ENCODE measurements at places on chromosomes 6 and 20.

GRCh38 chr20:57650756-57651483 lies 30.7 kb upstream of the ZBP1 start:
- no peak for DNase-seq

DNA sequence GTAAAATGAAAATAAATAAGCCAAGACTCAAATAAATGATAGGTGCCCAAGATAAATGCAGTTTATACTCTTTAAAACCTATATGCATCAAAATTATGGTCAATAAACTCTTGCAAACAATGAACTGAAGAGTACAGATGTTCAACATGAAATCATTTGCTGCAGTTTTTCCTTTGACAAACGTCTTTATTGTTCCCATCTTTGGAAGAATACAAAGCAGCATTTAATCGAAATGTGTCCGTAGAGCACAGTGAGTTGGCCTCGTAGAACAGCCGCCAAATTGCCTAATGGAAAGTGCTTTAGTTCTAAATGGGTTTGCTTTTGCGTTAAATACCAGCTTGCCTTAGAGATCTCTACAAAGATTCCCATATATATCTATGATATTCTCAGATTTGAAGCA lies 447.4 kb downstream of the PKHD1 start:
- no peak for DNase-seq

- peak; percentile 38 for DNase-seq
These were observed 4.3 kb downstream of the VSX1 start for GRCh38 chr20:25077610-25078169.

DNA sequence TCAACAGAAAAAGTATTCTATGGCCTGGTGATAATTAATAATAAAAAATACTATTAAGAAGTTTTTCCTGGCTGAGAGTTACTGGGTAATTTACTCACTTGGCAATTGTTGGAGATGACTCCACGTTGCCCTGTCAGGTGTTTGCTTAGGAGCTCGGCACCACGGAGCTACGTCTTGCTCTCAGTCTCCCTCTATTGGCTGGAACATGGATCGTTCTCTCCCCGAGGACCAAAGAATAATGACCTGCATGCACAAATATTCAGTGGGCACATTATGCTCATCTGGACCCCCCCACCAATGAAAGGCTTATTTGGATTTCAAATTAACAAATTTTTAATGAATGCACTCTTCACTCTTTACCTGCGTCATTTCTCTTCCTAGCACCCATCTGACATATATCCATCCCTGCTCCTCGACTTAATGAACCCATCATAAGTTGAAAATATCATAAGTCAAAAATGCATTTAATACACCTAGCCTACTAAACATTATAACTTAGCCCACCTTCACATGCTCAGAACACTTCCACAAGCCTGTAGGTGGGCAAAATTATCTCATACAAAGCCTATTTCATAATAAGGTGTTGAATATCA lies 71.0 kb upstream of the CD83 start:
- DNase-seq, result peak; percentile 78

- DNase-seq, result peak; percentile 49
These were observed 2.6 kb downstream of the GJA1 start for GRCh38 chr6:121437851-121438651.

DNA sequence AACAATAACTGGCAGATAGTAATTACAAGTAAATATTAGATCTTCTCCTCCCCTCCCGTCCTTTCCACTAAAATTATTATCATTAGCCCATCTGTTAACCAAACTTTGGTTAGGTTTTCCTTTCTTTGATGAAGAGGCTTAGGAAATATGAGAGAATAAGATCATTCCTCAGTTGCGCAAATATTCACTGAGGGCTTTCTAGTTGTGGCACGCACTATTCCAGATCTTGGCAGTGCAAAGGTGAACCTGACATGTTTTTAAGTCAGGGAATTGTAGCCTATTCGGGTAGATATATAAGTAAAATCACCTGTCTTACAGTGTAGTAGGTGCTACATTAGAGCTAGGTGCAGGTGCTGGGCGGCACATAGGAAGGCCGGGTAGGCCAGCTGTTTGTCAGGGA lies 31.1 kb downstream of the RNF217 start:
- no peak for DNase-seq

DNA sequence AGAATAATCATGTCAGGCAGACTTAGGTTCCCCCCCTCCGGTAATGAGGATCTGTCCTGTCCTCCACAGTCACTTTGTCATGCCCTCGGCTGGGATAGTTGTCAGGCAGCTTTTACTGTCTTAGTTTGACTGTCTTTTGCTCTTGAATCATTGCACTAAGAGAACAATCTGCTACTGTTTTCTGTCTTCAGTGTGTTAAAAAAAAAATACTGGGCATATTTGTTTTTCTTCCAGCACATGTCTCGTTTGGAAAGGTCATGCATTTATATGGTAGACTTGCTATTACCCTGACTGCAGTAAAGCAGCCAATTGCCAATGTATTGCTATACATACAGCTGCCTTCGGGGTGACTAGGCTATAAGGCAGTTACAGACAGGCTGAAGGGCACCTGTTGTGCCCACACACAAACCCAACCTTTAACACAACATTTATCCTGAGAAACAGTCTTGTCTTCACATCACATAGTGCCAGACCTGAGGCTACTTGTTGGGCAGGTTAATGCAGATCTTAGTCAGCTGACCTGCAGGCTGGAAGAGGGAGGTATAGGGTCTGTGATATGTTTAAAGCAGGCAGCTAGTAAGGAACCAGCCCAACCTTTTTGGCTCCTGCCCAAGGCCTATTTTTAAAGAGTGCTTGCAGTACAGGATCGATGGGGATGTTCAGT lies 26.7 kb downstream of the ARFGEF3 start:
- DNase-seq, result no peak

GRCh38 chr20:41095110-41095969 lies 42.0 kb upstream of the PLCG1 start:
- DNase-seq, result peak; percentile 78

DNA sequence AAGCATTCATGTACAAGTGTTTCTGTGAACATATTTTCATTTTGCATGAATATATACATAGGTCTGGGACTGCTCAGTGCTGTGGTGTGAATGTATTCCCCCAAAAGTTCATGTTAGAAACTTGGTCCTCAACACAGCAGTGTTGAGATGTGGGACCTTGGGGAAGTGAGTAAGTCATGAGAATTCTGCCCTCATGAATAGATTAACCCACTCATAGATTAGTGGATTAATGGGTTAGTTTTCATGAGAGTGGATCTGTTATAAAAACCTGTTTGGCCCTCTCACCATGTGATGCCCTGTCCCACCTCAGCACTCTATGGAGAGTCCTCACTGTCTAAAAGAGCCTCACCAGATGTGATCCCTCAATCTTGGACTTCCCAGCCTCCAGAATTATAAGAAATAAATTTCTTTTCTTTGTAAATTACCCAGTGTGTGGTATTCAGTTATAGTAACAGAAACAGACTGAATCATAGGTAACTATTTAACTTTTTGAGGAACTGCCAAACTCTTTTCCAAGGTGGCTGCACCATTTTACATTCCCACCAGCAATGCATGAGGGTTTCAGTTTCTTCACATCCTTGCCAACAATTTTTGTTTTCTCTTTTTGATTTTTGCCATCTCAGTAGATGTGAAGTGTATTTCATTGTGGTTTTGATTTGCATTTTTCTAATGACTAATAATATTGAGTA lies 45.3 kb downstream of the QRSL1 start:
- no peak for DNase-seq

DNA sequence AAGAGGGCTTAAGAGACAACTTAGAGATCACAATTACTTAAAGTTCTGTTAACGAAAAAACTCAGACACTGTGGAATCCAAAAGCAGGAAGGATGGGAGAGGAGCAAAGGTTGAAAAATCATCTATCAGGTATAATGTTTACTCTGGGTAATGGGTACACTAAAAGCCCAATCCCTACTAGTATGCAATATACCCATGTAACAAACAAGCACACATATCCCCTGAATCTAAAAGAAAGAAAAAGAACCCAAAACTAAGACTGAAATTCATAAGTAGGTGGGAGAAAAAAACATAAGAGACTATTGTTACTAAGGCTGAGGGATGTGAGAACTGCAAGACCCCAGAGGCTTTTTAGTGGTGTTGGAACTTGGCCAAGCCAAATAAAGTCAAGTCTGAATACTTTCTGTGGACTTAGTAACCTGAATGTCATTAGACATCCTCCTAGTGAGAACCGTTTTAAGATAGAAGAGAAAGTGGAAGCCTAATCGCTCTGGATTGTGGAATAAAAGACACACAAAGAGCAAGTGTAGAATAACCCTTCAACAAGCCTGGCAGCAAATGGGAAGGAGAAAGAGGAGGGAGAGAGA lies 189.4 kb upstream of the RNF217 start:
- DNase-seq, result no peak

DNA sequence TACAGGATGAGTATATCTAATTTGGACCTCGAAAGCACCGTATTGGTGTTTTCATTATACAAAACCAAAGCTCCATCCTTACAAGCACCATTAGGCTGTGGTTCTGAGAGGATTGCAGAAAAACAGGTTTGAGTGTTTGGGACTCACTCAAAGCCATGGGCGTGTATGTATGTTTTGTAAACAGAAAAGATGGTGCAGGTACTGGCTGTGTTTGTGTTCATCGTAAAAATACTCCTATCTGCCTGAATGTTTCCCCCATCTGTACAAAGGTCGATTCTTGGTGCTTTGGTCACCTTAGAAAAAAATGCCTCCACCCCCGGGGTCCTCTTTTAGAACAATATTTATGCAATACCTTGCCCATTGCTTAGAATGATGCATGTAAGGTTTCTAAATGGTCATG lies 286.6 kb downstream of the TSHZ2 start:
- DNase-seq, result no peak

GRCh38 chr6:43856005-43856765 lies 86.2 kb downstream of the VEGFA start:
- peak; percentile 29 for DNase-seq

DNA sequence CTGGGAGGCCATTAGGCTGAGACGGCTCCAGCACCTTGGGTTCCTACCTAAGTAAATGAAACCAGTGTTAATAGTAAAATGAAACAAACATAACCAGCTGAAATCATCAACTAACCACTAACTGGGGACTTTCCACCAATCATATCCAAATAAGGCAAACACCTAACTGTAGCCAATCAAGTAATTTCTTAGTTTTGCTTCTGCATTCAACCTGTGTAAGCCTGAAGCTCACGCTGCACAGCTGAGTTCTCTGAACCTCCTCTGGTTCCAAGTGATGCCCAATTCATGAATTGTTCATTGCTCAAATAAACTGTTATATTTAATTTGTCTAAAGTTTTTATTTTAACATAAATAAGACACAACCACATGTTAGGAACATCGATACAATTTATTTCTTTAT lies 22.5 kb downstream of the KLHL32 start:
- DNase-seq, result no peak

GRCh38 chr20:43748274-43748673 lies 21.5 kb upstream of the GTSF1L start:
- no peak for DNase-seq

GRCh38 chr6:115524821-115525220 lies 535.9 kb downstream of the FRK start:
- no peak for DNase-seq

GRCh38 chr6:138806889-138807288 lies 11.0 kb downstream of the ECT2L start:
- DNase-seq, result no peak

GRCh38 chr6:56483929-56484328 lies 158.8 kb downstream of the DST start:
- DNase-seq, result no peak

- DNase-seq, result no peak
These were observed 24.8 kb downstream of the KCTD20 start for GRCh38 chr6:36467625-36468024.

GRCh38 chr6:71038711-71039344 lies 82.0 kb upstream of the B3GAT2 start:
- DNase-seq, result no peak

- no peak for DNase-seq
These were observed 499.9 kb downstream of the UTRN start for GRCh38 chr6:144785056-144785455.

- DNase-seq, result no peak
These were observed 79.0 kb downstream of the DNAAF9 start for GRCh38 chr20:3328501-3328900.

DNA sequence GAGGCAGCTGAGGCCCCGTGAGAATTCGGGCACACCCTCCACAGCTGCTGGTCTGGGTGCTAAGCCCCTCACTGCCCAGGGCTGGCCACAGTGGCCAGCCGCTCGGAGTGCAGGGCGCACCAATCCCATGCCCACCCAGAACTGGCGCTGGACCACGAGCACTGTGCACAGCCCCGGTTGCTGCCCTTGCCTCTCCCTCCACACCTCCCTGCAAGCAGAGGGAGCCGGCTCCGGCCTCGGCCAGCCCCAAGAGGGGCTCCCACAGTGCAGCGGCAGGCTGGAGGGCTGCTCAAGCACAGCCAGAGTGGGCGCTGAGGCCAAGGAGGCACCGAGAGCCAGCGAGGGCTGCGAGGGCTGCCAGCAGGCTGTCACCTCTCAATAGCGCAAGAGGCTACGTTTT lies 35.0 kb downstream of the CGA start:
- no peak for DNase-seq

GRCh38 chr6:69059413-69059812 lies 424.3 kb downstream of the ADGRB3 start:
- DNase-seq, result no peak

DNA sequence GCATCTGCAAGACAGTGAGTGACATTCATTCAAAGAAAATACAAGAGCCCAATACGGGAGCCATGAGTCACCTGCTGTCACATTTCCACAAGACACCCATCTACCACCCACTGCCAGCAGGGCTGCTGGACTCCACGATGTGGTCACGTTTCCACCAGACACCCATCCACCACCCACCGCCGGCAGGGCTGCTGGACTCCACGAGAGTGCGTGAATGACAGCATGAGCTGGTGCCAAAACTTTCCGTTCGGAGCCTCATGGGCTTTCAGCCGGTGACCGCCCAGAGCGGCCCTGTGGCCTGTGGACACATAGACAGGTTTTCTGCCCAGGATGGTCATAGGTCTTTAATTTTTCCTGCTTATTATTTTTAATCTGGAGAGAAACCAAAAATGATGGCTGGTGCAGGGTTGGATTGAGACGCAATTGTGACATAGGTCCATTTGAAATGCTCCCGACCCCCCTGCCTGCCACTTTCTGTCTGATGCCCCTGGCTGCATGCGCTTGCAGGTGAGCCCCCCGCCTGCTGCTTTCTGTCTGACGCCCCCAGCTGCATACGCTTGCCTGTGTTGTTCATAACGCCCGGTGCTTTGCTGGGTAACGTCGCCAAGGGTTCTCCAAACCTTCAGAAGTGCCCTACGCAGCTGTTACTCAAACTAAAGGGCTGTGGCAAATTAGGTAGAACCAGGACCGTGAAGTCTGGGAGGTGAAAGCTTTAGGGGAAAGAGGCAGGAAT lies 59.1 kb upstream of the SMOC2 start:
- DNase-seq, result no peak

GRCh38 chr6:138811866-138812265 lies 16.0 kb downstream of the ECT2L start:
- no peak for DNase-seq

DNA sequence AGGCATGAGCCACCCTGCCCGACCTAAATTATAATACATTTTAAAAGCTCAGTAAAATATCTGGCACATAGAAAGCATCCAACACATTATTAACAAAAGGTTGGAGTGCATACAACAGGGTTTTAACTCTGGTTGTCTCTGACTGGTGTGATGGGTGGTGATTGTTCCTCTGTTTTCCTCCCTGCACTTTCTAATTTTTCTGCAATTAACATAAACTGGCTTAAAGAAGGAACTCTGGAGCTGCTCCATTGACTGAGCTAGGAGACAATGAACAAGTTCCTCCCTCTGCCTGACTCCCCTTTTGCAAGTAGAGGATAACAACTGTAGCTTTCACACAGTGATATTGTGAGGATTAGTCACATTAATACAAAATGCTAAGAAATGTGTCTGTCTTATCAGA lies 48.5 kb upstream of the SIRPG start:
- DNase-seq, result no peak
